Natural killer cell treated with Interleukin-12 subunit alpha and Interleukin-12 subunit beta and Interleukin-15 and Interleukin-18, amount 100 ng/mL, for 72 hours (primary cell): ENCODE measurements at places on chromosomes 7 and 10. TPM values are rescaled to one million over a fixed set of nuclear protein-coding genes. Genes with fewer than 3 reads are reported as not detected.

GRCh38 chr10:20890009-20890408, 7.1 kb downstream of the NEBL start:
- H3K4me1 ChIP-seq: no peaks in the 10 kb centered on the region
- no peak overlapping the region for H3K27ac ChIP-seq
- no peak for DNase-seq
- H3K27me3 ChIP-seq: peaks cover 20% of the 10 kb centered on the region

DNA sequence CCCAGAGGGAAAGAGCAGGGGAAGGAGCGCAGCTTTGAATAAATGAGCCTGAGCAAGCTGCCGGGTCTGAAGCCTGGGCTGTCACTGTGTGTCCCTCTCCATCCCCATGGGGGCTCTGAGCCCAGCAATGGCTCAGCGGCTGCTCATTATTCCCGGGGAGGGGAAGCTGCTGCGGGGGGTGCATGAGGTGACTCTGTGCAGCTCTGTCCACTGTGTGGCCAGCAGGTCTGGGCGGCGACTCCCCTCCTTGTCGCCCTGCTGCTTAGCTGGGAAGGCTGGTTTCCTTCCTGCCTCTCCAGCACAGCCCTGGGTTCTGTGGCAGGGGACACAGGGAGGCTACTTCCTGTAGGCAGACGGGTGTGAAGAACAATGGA, 234.2 kb downstream of the PRPF18 start:
- H3K27ac ChIP-seq: no peak overlapping the region
- no peak overlapping the region for H3K4me3 ChIP-seq
- H3K36me3 ChIP-seq: no peaks in the 10 kb centered on the region
- peaks cover 26% of the 10 kb centered on the region for H3K27me3 ChIP-seq
- DNase-seq: no peak

DNA sequence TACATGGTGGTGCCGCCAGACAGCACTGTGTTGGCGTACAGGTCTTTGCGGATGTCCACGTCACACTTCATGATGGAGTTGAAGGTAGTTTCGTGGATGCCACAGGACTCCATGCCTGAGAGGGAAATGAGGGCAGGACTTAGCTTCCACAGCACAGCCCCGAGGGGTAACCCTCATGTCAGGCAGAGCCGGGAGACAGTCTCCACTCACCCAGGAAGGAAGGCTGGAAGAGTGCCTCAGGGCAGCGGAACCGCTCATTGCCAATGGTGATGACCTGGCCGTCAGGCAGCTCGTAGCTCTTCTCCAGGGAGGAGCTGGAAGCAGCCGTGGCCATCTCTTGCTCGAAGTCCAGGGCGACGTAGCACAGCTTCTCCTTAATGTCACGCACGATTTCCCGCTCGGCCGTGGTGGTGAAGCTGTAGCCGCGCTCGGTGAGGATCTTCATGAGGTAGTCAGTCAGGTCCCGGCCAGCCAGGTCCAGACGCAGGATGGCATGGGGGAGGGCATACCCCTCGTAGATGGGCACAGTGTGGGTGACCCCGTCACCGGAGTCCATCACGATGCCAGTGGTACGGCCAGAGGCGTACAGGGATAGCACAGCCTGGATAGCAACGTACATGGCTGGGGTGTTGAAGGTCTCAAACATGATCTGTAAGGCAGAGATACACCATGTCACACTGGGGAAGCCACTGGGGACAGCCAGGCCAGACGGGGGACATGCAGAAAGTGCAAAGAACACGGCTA, 104.6 kb upstream of the TNRC18 start:
- no peaks in the 10 kb centered on the region for H3K27me3 ChIP-seq
- H3K36me3 ChIP-seq: peaks cover 28% of the 10 kb centered on the region
- H3K4me3 ChIP-seq: peak overlapping the region; percentile 91

DNA sequence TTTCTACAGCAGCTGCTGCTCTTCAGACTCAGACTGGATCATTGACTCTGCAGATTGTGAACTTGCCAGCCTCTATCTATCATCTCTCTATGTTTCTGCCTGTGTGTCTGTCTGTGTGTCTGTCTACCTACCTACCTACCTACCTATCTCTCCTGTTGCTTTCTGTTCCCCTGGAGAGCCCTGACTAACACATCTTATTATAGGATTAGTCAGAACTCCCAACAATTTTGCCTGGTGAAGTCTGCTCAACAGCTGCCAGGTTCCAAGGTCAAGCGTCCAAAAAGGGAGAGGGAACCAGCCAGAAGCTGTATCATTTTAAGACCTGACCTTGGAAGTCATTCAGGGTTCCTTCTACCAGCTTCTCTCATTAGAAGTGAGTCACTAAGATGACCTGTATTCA, 579.0 kb upstream of the DPP6 start:
- H3K4me1 ChIP-seq: no peaks in the 10 kb centered on the region
- DNase-seq: no peak
- H3K36me3 ChIP-seq: peaks cover 8% of the 10 kb centered on the region
- no peak overlapping the region for H3K27ac ChIP-seq
- H3K4me3 ChIP-seq: no peak overlapping the region
- H3K27me3 ChIP-seq: no peaks in the 10 kb centered on the region

DNA sequence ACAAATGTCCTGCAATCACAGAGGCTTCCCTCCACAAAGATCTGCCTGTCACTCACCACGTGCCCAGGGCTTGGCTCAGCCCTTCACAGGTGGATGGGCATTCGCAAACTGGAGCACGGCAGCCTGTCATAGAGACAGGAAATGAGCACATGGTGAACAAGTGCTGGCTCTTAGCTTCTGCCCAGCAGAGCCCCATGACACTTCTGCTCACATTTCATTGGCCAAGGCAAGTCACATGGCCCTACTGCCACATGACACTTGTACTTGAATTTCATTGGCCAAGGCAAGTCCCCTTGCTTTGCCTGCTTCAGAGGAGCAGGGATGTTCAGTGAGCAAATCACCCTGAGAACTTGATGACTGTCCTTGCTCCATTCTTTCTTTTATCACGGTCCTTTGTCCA, 110.8 kb upstream of the PPP2R2D start:
- no peak for DNase-seq
- H3K27ac ChIP-seq: no peak overlapping the region
- H3K4me3 ChIP-seq: no peak overlapping the region
- peaks cover 19% of the 10 kb centered on the region for H3K27me3 ChIP-seq

DNA sequence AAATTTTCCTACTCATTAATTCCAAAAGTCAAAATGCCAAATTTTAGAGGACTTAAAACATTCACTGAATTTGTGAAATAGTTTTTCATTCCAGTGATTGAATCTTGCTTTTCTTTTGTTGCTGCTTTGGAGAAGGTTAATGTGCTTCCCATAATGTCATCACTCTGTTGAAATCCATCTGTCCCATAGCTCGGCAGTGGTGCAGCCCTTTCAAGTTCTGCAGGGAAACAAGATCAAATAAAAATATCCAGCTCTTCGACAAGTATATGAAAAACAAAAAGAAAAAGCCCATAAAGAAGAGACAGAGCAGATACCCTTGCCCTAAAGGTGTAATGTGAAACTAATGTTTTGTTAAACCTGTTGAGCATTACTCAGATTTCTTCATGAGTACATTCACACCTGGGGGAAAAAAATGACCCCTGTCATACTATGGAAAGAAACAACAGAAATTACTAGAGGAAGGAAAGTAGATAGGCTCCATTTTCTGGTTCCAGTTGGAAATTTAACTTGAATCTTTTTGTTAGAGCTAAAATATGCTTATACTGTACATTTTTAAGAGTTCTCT, 35.1 kb downstream of the AGR3 start:
- peaks cover 4% of the 10 kb centered on the region for H3K4me1 ChIP-seq
- peaks cover 13% of the 10 kb centered on the region for H3K27me3 ChIP-seq
- no peak overlapping the region for H3K27ac ChIP-seq
- no peak for DNase-seq
- H3K4me3 ChIP-seq: no peak overlapping the region
- no peaks in the 10 kb centered on the region for H3K36me3 ChIP-seq

- no peak for DNase-seq
- H3K27me3 ChIP-seq: no peaks in the 10 kb centered on the region
- peaks cover 8% of the 10 kb centered on the region for H3K36me3 ChIP-seq
- H3K4me1 ChIP-seq: no peaks in the 10 kb centered on the region
- H3K27ac ChIP-seq: no peak overlapping the region
- H3K4me3 ChIP-seq: no peak overlapping the region
These were observed 196.8 kb upstream of the LRRN3 start for GRCh38 chr7:110894111-110894510.

DNA sequence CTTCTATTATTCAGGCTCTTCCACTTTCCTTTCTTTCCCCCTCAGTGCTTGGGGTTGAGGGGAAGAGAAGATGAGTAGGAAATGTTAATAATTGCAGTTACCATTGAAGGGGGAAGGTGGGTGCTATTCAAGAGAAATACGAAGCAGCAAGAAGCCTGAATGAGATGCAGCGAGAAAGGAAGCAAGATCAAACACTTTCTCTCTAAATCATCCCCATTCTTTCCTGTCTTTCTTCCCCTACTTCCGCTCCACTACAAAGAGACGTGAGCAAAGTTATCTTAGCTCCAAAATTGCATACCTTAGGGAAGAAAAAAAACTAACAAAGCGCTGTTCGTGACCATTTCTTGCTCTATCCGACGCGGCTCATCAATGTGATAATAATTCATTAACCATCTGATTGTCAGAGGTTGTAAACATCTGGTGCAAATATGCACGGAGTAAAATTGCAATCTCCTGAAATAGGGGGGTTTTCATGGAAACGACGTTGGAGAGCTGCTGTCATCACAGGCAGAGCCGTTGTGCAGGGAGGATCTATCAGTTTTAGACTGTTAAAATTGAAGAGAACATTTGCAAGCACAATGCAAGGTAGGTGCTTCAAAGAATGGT, 15.2 kb upstream of the PARD3 start:
- H3K27me3 ChIP-seq: no peaks in the 10 kb centered on the region
- H3K4me3 ChIP-seq: no peak overlapping the region
- H3K27ac ChIP-seq: no peak overlapping the region

GRCh38 chr10:23439961-23440889, 1.4 kb downstream of the OTUD1 start:
- DNase-seq: no peak
- no peaks in the 10 kb centered on the region for H3K36me3 ChIP-seq
- H3K27me3 ChIP-seq: no peaks in the 10 kb centered on the region
- peaks cover 16% of the 10 kb centered on the region for H3K4me1 ChIP-seq

- H3K36me3 ChIP-seq: no peaks in the 10 kb centered on the region
- H3K4me3 ChIP-seq: no peak overlapping the region
- H3K27me3 ChIP-seq: no peaks in the 10 kb centered on the region
- H3K4me1 ChIP-seq: no peaks in the 10 kb centered on the region
These were observed 105.5 kb upstream of the CSTF2T start for GRCh38 chr10:51804866-51805265.

DNA sequence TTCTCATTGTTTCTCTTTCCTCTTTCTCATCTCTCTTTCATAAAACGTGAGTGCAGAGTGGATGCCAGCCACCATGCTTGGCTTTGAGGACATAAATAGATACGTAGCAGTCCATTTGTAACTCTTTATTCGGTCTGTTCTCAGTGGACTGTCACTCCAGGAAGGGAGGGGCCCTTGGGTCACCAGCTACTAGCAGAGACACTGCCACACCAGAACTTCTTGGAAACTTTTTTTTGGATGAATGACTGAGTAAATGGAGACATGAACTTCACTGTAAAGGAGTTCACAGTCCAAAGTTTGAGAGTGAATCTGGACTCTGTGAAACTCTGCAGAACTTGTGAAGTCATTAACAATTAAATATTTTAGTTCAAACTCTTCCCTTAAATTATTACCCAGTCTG, 20.2 kb downstream of the CHN2 start:
- H3K27me3 ChIP-seq: no peaks in the 10 kb centered on the region
- H3K36me3 ChIP-seq: no peaks in the 10 kb centered on the region
- peaks cover 13% of the 10 kb centered on the region for H3K4me1 ChIP-seq
- H3K27ac ChIP-seq: no peak overlapping the region
- no peak overlapping the region for H3K4me3 ChIP-seq
- no peak for DNase-seq

DNA sequence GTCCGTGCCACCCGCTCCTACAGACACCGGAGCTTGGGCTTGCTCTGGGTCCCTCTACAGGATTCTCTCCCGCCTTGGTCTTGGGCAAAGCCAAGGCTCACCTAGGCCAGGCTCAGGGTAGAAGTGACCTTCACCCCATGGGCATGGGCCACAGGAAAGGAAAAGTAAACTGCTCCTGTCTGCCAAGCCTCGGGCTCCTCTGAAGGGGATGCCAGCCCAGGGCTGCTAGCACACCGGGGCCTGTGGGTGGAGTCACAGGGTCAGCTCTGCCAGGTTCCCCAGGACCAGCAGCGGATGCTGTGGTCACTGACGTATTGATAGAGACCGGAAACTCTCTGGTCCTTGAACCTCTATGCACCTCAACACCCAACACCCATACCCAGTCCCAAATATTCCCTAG, 222.7 kb upstream of the MGMT start:
- H3K27me3 ChIP-seq: peaks cover 7% of the 10 kb centered on the region
- H3K27ac ChIP-seq: no peak overlapping the region
- H3K4me1 ChIP-seq: no peaks in the 10 kb centered on the region
- no peaks in the 10 kb centered on the region for H3K36me3 ChIP-seq

DNA sequence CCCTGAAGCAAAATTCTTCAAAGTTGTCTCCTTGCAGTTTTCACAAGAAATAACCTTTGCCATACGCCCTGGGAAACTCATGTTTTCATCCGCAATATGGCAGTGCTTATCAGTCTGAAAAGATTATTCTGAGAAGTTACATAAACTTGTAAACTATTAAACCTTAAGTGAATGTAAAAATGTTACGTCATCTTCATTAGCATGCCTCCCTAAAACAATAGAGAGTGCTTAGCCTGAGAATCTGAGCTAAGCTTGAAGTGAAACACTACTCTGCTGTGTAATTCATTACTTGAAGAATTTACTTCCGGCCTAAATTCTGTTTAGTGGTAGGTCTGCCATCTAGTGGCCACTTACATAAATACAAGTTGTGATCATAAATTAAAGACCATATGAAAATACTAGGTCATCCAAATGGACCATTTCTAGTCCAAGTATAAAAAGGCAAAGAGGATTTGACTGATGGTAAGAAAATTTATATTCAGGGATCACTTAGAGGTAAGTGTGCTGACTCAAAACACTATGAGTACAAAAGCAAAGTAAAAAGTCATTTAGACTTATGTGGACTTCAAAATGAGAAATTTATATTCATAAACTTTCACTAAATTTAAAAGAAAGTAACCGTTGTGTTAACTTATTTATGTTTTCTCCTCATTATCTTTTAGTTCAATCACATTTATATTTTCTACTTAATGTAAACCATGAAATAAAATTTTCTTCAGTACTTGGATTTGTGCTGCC, 745.1 kb upstream of the LRRTM3 start:
- no peaks in the 10 kb centered on the region for H3K36me3 ChIP-seq
- H3K27me3 ChIP-seq: no peaks in the 10 kb centered on the region
- H3K4me3 ChIP-seq: no peak overlapping the region
- no peak for DNase-seq

GRCh38 chr7:13072014-13072413, 384.6 kb downstream of the ARL4A start:
- H3K4me1 ChIP-seq: no peaks in the 10 kb centered on the region
- peaks cover 16% of the 10 kb centered on the region for H3K27me3 ChIP-seq
- no peaks in the 10 kb centered on the region for H3K36me3 ChIP-seq
- H3K4me3 ChIP-seq: no peak overlapping the region
- H3K27ac ChIP-seq: no peak overlapping the region

DNA sequence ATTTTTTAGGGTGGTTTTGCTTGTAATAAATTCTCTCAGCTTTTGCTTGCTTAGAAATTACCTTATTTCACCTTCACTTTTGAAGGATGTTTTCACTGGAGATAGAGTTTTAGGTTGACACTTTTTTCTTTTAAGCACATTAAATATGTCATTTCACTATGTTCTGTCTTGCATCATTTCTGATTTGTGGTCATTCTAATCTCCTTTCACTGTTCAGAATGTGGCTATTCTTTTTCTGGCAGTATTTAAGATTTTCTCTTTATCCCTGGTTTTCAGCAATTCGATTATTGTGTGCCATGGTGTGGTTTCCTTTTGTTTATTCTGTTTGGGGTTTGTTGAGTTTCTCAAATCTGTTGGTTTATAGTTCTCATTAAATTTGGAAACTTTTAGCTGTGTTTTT, 1065.6 kb downstream of the KCNMA1 start:
- no peaks in the 10 kb centered on the region for H3K4me1 ChIP-seq
- H3K27me3 ChIP-seq: peaks cover 7% of the 10 kb centered on the region
- no peak for DNase-seq
- H3K36me3 ChIP-seq: peaks cover 7% of the 10 kb centered on the region
- no peak overlapping the region for H3K27ac ChIP-seq

RTKN2 gene
- 0.98 TPM for total RNA-seq
